ENCODE measurements at places on chromosomes 3 and 15.

GRCh38 chr3:14689247-14689980 is 14.5 kb downstream of the C3orf20 start:
- no peak for DNase-seq

- DNase-seq: no peak
Observed at GRCh38 chr15:27358751-27359434, 387.9 kb downstream of the GABRG3 start.

DNA sequence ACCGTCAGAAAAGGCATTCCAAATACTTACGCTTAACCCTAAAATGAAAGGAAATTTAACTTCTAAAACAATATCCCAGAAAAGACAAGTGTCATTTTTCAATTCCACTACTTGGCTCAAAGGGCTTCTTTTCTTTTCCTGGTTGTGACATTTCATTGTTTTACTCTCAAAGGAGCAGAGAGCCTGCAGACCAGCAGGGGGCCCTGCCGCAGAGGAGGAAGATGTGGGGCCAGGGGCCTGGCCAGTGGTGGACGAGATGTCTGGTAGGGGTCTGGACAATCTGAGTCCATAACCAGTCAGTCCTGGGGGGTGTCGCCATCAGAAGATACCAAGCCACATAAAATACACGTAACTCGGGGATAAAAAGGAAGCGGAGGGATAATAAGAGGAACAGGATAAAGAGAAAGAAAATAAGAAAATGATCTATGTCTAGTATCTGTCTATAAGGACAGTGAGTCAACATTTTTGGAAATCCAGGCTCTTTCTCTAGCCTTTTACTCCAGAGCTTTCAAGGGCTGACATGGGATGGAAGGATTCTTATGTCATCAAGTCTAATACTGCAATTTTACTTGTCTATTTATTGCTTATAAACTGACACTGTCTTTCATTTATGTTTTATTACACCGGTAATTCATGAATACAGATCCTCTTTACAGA is 54.2 kb upstream of the ARHGEF3 start:
- DNase-seq: no peak

GRCh38 chr3:155880286-155880685 is 9.8 kb downstream of the GMPS start:
- DNase-seq: no peak

GRCh38 chr3:66483409-66483906 is 17.4 kb downstream of the LRIG1 start:
- no peak for DNase-seq

GRCh38 chr15:72890043-72890442 is 106.5 kb upstream of the ADPGK start:
- DNase-seq: no peak

Data from Panc1 (cell line).